ENCODE measurements at places on chromosomes 5 and 9. TPM values are rescaled to one million over a fixed set of nuclear protein-coding genes. Genes with fewer than 3 reads are reported as not detected.

Gene ANKRD20A1
- 0.27 TPM for total RNA-seq

- peak; percentile 94 for DNase-seq
Observed at GRCh38 chr9:129177791-129178567, at the start of gene IER5L. Gene IER5L (minus strand): TSS chr9:129178261. CDS start chr9:129178052, 209 bp downstream.

DNA sequence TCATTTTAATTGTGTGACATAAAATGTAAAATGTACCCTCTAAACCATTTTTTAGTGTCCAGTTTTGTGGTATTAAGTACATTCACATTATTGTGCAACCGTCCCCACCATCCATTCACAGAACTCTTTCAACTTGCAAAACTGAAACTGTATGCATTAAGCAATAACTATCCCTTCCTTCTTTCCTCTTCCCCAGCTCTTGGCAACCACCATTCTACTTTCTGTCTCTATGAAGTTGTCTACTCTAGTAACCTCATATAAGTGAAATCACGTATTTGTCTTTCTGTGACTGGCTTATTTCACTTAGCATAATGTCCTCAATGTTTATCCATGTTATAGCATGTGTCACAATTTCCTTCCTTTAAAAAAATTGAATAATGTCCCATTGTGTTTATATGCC is 142.4 kb downstream of the C9orf152 start:
- peak; percentile 68 for DNase-seq

DNA sequence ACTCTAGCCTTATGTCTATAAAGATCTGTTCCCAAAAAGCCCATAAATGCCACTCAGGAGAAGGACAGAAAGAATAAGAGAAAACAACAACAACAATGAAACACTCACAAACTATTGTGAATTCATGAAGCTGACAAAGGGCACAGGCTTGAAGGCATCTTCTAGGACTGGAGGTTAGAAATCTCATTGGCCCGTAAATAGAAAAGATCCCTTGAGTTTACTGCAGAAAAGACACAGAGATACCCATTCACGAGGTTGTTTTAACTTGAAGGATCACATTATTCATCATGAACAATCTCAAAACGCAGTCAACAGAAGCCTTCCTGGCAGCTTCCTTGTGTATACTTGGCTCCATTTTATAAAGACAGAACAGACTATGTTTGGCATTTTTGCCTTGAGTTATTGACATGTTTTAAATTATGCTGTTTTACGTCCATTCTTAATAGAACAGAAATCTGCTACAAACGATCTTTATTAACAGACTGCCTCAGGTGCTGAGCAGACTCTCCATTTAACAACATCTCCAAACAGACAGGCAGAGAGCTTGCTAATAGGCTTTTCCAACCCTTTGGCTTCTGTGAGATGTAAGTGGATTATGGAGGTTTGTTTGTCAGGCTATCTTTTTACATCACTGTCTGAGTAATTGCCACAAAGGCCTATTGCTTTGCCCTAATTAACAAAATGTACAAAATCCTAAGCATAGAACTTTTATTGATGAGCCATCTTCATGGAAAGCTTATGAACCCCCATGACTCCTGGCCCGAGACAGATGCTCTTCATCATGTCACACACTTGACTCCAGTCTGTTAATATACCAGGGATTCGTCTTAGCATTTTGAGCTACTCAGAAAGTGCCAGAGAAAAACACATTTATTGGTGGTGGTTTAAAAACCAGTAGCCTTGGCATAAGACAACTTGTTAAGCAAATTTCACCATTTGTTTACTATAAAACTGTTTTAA is 735.3 kb upstream of the ZNF608 start:
- no peak for DNase-seq

DNA sequence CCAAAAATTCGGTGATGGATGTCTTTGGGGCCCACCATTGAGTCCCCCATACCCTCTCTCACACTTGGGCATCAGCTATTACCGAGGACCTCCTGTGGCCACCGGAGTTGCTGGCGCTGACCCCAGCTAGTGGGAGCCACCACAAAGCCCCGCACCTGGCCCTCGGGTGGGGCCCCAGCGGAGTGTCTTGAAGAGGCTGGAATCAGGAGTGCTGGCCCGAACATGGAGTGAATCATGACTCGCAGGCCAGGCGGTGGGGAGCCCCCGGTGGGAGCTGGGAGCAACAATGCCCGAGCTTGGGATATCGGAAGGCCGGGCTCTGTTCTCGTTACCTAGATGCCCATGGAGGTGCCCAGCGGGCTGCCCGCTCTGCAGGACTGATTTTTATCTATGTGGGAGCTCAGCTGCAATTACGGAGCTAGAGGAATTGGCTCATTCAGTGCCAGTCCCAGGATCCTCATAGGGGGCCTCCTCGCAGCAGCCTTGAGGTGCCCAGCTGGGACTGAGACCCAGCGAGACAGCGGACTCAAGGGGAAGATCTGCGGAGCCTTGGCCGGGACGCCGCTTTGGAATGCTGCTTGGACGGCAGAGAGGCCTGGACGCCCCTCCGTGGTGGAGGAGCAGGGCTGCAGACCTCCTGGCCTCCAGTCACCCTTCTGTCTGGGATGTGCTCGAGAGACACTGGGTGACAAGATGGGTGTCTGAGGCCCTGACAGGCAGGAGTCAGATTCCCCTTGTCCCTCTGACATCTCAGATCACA is 70.8 kb downstream of the PSMB7 start:
- DNase-seq, result no peak

DNA sequence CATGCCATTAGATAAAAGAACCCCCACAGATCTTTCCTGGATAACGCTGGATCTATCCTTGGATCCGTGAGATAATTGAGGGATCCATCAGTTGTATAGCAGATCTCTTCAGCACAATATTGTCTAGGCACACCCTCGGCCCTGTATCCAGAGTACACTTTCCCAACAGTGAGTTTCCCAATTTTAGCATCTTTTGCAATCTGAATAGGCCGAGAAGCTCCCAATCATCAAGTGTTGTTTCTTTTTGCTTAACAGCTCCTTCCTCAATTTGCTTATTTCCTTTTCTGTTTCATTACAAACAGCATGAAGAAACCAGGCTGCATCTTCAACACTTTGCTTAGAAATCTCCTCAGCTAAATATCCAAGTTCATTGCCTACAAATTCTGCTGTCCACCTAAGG is 4.4 kb upstream of the SPTLC1 start:
- DNase-seq, result no peak

Gene OBP2B
- not detected for total RNA-seq

Gene SPINK7
- total RNA-seq, result not detected

- DNase-seq, result no peak
Observed at GRCh38 chr9:123556464-123557435, 200.8 kb downstream of the CRB2 start.

DNA sequence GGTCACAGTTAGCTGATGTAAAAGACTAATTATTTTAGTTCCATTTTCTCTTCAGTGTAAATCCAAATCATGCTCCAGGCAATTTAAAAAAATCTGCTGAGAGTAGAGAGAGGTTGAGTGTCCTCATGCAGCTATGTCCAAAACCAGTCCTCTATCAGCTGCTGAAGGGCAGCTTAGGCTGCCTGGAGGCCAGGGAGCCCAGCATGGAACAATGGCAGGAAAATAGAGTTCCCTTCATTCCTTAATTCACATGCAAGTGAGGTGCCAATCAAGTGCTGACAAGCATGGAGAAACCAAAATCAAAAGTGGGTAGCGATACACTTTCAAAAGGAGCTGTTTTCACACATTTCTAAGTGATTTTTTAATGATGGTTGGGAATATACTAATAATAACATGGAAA is 78.3 kb upstream of the POU5F2 start:
- DNase-seq, result no peak

DNA sequence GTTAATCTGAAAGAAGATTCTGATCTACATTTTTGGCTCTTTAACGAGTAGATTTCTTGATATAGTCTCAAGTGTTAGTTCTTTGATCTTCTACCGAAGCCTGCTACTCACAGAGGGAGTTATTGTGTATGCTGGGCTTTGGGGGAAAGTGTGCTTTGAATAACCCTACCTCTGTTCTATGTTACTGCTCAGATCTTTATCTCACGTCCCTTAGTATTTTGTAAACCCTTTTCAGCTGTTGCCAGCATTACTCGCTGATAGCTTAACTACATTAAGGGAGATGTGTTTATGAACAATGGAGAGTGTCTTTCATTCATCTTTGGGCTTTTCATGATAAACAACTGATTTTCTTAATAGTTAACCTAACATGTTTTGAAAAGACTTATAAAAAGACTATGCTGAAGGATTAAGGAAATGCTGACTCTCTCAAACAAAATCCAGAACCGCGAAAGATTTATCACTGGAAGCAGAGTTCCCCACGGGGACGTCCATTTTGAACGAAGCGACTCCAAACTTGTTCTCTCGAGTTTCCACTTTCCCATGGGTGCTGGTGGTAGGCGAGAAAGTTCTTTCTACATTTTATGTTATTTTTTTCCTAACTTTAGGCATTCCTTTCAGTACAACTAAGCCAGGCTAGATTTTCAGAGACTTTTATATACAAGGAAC is 27.9 kb upstream of the ALDH1A1 start:
- no peak for DNase-seq

GRCh38 chr9:83458530-83458929 is 79.7 kb downstream of the FRMD3 start:
- DNase-seq, result no peak

GRCh38 chr5:36669015-36669651 is 62.7 kb downstream of the SLC1A3 start:
- no peak for DNase-seq

GRCh38 chr5:133778636-133779035 is 166.3 kb upstream of the FSTL4 start:
- DNase-seq, result no peak

Gene SPATA31D1
- total RNA-seq, result not detected

Gene ACTL7A
- total RNA-seq, result not detected

- no peak for DNase-seq
Observed at GRCh38 chr5:135750506-135750905, 84.0 kb upstream of the SLC25A48 start.

GRCh38 chr5:148482196-148482595 is 98.4 kb downstream of the FBXO38 start:
- no peak for DNase-seq

- no peak for DNase-seq
Observed at GRCh38 chr5:150085191-150085912, 1.0 kb downstream of the CSF1R start.

- peak; percentile 80 for DNase-seq
Observed at GRCh38 chr9:36597412-36598178, 24.9 kb downstream of the MELK start.
